Putamen (tissue), 1 donor: ENCODE measurements at places on chromosomes 2 and 18.

- DNase-seq, result no peak
These were observed 108.7 kb downstream of the ZBTB7C start for GRCh38 chr18:48300463-48300961.

GRCh38 chr2:203328760-203329540 is 756 bp downstream of the ABI2 start:
- DNase-seq, result peak; percentile 35

GRCh38 chr2:30475542-30475941 is 28.5 kb downstream of the LCLAT1 start:
- no peak for DNase-seq

- no peak for DNase-seq
These were observed 72.5 kb upstream of the CYP1B1 start for GRCh38 chr2:38148501-38148900.

DNA sequence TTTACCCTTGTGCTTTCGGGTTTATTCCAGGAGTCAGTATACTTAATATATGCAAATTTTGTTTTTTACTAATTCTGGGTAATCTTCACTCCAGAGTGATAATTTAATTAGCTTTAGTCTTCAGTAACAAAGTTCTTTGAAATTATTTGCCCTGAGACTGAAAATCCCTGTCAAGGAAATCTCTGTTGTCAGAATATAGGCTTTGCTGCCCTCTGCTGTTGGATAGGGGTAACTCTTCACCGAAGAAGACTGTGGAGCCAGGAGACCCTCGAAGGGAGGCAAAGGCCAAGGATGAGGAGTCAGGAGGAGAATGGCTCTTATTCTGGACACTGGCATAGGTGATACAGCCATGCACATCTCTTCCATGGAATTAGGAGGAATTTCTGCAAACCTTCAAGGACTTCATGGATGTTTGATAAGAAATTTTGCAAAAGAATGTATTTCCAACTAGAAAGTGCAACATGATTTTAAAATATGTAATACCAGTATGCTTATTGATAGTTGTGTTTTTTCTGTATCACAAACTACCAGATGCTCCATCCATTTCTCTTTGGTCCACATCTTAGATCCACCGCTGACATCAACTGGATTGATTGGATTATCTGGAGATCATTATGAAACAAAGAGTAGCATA is 182.3 kb downstream of the RDH14 start:
- DNase-seq, result peak; percentile 21

GRCh38 chr2:145123606-145124005 is 603.7 kb upstream of the ZEB2 start:
- peak; percentile 3 for DNase-seq

- DNase-seq, result no peak
These were observed 21.6 kb upstream of the SPATA3 start for GRCh38 chr2:230974096-230974913.

- DNase-seq, result no peak
These were observed 238.7 kb downstream of the TFCP2L1 start for GRCh38 chr2:121046335-121046734.

DNA sequence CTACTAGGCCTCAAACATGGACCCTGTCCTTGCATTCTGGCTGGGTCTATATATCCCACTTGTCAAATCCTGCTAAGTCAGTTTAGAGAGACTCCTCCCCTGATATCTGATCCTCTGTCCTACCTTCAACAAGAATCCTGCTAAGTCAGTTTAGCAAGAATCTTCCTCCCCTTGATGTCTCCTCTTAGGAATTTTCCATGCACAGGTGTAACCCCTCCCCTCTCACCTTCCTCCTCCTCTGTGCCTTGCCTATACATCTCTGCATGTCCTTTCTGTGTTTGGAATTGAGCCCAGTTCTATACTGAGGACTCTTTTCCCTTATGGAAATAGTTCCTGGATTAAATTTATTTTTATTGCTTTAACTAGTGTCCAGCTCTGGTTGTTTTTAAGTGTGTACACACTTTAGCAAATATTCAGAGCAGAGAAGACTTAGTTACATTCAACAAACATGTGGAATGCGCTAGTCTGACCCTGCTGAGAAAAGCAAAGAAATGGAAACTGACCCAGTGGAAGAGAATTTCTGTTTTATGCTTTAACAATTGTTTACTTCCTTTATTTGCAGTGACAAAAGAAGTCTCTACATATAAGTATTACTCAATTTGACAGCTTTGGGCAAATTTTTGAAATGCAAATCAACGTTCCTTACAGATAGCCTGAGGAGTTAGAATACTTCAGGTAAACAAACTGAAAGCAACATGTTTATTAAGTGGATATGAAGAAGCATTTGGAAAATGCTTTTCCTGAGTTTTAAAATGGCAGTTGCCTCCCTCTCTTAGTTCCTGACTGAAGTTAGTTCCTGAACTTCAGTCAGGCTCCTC is 80.6 kb downstream of the RIT2 start:
- no peak for DNase-seq

- no peak for DNase-seq
These were observed 144.0 kb upstream of the GPC1 start for GRCh38 chr2:240291337-240292034.

- DNase-seq, result no peak
These were observed 83.6 kb downstream of the CDC42EP3 start for GRCh38 chr2:37587817-37588216.

GRCh38 chr2:96260387-96261260 is 5.2 kb downstream of the TMEM127 start:
- no peak for DNase-seq

- no peak for DNase-seq
These were observed 48.9 kb downstream of the RAB31 start for GRCh38 chr18:9756933-9757470.

GRCh38 chr2:233807215-233807865 is 29.2 kb downstream of the MROH2A start:
- DNase-seq, result no peak

DNA sequence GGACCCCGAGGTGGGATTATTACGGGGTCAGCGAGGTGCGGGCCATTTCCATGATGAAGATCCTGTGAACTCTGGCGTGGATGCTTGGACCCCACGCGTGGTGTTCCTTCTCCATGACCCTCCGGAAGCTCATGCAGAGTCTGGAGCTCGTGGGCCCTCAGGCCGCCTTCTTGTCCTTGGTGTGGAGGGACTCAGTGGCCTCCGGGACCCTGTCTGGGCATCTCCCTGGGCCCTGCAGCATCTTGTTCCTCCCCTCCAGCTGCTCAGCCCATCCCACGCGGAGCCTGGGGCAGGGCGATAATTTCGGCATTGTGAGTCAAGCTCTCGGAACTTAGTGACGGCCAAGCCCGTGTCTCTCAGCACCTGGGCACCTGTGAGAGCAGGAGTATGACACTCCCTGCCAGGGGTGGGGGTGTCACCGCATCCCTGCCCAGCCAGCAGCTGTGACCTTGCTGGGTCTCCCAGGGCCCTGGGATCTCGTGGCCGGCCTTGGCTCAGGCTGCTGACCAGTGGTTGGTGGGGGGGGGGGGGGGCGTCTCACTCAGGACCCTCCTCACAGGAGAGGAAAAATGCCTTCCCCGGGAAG is 24.6 kb downstream of the RTP5 start:
- no peak for DNase-seq

- no peak for DNase-seq
These were observed 8.6 kb upstream of the C2orf42 start for GRCh38 chr2:70199320-70199864.

GRCh38 chr2:11488809-11489208 is 22.8 kb upstream of the E2F6 start:
- no peak for DNase-seq

DNA sequence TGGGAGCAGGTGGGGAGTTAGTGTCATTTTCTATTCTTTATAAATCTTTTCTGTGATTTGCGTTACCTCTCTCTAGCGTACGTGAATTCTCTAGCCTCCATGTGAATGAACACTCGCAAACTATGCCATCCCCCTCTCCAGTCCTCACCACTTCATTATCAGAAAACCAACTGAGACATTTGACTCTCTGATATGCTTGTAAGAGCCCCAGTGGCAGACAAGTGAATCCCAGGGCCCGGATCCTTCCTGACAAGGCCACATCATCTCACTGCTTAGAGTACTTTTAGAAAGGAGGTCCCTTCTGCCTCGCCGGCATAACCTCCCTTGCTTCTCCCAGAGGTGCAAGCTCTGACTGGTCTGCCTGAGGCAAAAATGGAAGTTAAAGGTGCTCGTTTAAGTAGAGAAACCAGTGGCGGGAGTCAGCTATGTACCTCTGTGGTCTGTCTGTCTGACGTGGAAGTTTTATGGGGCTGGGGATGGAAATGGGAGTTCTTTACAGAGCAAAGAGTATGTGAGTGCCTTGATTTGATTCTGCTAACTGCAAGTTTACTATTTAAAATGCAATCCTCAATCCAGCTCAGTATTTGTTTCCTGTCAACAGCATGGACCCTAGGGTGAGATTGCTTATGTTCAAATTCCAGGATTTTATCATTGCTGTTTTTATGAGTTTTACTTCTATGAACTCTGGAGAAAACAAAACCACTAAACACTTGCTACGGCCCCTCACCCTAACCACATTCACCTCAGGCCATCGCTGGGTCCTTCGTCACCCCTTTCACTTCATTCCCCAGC is 114.9 kb upstream of the MSTN start:
- DNase-seq, result no peak

DNA sequence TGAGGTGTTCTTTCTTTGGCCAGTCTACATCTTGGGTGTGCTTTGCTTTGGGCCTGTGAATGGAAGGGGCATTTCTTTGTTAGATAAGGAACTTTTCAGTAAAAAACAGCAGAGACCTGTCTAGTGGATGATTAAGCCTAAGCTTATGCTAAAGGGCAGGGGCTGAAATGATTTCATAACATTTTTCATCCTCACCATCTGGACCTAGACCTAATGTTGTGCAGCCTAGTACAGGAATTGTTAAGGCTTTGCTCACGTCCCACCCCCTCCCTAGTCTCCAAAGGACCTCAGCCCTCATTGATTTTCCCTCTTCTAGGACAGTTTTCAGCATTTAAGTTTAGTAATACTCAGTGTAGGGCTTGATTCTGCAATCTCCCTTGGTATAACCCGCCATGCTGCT is 111.8 kb downstream of the PRKCE start:
- no peak for DNase-seq

- no peak for DNase-seq
These were observed 17.3 kb upstream of the FHL2 start for GRCh38 chr2:105416156-105416555.

- no peak for DNase-seq
These were observed 656 bp downstream of the UNC80 start for GRCh38 chr2:209772290-209772685.

DNA sequence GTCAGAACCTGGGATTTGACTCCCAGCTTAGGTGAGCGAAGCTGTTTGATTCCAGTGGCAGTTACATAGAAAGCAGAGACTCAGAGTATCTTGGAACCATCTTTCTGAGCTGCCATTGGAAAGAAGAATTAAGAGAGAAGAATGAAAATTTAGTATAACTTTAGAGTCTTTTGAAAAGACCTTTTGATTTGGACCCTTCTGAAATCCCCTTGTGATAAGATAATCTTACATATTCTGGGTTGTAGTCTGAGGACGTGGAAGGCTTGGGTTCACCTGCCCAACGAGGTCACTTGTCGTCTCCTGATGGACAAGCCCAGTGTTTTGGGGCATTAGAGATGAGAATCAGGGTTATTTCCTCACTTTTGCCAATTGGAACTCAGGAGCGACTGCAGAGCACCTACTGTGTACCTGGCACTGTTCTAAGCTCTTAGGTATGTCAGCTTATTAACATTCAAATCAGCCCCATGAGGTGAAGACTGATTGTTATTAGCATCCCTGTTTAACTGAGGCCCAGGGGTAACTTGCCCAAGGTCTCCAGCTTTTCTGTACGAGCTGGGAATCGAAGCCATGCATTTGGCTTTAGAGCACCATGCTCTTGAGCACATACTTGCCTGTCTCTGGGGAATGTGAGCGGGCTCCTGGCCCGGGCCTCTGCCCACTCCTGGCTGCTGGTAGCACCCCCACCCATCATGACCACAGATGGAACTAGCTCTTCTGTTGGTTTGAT is 2.9 kb downstream of the HK2 start:
- DNase-seq, result no peak

DNA sequence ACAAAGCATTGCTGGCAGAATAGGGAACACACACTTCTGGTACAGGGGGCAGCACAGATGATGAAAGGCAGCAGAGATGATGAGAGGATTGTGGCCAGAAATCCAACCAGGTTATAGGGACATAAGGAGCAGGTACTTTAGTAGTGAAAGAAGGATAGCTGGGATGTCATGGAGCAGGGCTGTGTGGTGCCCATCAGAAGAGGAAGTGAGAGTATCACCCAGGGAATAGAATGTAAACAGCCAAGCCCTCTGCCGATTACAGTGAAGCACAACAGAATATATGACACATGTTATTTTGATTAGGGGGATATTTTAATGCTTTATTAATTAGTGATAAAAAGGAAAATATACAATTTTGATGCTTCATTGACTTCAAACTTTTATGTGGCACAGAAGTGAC is 883.4 kb upstream of the CDH2 start:
- no peak for DNase-seq

GRCh38 chr2:239598011-239598731 is 197.4 kb upstream of the HDAC4 start:
- no peak for DNase-seq

DNA sequence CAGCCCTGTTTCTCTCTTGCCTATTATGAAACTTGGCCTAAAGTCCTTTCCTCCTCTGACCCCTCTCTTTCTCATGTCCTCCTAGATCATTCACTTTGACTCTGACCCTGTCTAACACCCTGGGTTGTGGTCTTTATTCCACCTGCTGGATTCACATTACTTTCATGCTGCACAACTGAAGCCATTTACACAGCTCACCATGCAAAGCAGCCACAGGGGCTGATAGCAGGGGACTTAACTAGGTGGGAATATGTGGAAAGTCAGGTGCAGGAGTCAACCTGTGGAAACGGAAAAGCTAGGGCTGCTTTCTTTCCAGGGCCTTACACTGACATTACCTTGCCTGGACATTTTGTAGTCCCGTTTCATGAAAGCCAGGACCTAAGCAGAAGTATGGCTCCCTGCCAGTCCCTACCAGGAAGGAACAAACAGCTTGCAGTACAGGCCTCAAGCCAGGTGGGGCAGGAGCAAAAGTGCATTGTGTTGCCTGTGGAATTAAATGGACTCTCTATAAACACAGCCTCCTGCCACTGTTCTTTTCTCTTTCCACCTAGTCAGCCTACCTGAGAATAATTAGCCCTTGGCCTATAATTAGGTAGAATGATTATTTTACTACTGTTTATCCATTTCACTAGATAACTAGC is 11.8 kb downstream of the MAPRE3 start:
- peak; percentile 50 for DNase-seq

- no peak for DNase-seq
These were observed 11.4 kb downstream of the SIX3 start for GRCh38 chr2:44952806-44953498.

- no peak for DNase-seq
These were observed 85.7 kb downstream of the APLF start for GRCh38 chr2:68553098-68553497.
